ENCODE measurements at places on chromosomes 3 and 15.

GRCh38 chr3:45034612-45035252 lies 8.6 kb downstream of the CLEC3B start:
- DNase-seq: no peak

DNA sequence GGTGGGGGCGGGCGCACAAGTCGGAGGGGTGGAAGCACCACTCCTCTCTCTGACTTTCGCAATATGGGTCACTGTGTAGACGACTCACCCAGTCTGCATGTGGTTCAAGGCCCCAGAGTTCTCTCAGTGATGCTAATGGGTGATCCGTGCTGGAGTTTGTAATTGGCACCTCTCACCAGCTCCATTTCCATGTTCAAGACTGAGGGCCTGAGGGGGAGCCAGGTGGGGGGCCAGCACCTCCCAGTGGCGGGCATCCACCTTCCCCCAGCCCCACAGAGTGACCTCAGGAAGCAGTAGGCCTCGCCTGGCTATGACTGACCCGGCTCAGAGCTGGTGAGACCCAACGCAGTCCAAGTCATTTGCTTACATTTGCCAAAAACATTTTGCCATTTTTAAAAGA lies 230.0 kb upstream of the ST8SIA2 start:
- DNase-seq: no peak

- no peak for DNase-seq
Observed at GRCh38 chr15:57446393-57446792, 70.1 kb downstream of the CGNL1 start.

- no peak for DNase-seq
Observed at GRCh38 chr3:17740721-17741141, 1.7 kb downstream of the TBC1D5 start.

DNA sequence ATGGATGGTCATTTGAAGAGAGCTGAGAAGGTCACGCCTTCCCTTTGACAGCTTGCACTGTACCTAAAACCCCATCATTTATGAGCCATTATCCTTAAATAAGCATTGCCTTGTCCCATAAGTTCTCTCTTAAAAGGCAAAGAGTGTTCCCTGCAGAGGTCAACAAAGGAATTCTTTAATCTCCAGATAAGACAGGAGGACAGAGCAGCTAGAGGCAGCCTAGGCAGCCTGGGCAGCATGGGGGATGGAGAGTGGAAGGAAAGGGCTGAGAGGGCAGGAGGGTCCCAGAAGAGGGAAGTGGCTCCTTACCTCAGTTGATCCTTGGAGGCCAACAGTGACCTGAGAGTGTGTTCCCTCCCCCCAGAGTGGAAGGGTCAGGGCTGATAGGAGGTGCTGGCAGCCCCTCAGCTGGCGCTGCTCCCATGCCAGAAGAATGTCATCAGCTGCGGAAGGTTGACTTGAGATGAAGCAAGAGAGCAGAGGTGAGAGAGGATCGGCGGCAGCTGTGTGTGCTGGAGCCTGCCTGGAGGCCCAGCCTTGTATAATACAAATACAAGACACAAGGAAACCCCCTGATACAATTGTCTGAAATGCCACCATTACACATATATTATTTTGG lies 12.8 kb downstream of the KBTBD13 start:
- DNase-seq: no peak

- no peak for DNase-seq
Observed at GRCh38 chr15:55630858-55631257, 42.7 kb upstream of the PYGO1 start.

GRCh38 chr15:76056931-76057330 lies 2.9 kb upstream of the TMEM266 start:
- DNase-seq: no peak

DNA sequence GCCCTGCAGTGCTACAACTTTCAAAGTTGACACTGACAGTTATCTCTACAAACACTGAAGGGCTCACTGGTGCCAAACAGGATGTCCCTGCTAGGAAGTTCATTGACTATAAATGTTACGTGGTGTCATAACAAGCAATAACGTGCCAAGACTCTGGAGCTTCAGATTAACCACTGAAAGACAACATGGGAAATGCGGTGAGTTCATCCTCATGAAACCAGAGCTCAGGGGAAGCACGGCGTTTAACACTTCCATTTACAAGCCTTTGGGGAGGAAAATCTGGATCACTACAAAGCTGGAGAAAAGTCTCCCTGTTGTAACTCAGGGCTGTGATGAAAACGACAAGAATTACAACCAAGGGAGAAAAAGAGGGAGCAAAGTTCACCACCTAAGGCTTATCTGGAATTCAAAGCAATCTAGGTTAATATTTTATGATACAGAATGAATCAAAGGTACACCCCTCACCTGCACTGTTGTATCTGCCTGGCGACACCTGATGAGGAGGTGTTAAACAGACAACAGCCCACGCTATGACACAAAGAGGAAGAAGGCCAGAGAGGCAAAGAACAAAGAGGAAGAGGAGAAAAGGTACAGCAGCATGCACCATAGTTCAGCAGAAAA lies 27.0 kb downstream of the SHQ1 start:
- DNase-seq: no peak

- no peak for DNase-seq
Observed at GRCh38 chr3:16468336-16469098, 45.0 kb downstream of the RFTN1 start.

DNA sequence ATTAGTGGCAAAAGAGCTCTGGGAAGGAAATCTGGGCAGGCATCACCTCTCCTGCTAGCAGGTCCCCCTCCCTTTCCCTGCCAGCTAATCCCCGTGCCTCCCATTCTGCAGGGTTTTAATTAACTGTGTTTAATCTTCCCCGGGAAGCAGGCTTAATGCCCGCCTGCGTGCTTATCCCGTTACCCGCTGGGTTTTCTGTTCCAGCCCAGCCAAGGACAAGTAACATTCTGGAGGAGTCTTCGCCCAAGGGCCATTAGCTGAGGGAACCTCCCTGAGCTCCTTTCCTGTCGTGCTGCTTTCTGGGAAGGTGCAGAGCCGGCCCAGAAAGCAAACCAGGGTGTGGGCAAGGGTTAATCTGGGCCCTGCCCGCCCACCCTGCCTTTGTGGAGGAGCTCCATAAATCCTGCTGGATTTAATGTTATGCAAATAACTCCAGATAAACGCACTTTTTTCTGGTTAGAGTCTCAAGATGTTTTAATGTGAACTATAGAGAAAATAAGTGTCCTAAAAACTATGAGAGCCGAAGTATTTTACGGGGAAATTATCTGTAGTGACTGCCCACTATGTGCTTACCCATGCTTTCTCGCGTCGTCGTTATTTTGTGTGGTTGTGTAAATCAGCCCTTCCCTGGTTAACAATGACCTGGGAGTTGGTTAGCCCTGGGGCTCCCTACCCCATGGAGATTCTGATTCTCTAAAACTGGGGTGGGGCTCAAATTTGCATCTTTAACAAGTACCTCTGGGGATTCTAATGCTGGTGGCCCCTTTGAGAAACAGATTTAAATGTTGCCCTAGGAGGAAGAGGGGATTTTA lies 25.9 kb downstream of the TRIM71 start:
- DNase-seq: peak; percentile 89

GRCh38 chr3:169344465-169344864 lies 319.0 kb downstream of the MECOM start:
- DNase-seq: no peak

GRCh38 chr3:77467702-77468625 lies 428.1 kb downstream of the ROBO2 start:
- no peak for DNase-seq

DNA sequence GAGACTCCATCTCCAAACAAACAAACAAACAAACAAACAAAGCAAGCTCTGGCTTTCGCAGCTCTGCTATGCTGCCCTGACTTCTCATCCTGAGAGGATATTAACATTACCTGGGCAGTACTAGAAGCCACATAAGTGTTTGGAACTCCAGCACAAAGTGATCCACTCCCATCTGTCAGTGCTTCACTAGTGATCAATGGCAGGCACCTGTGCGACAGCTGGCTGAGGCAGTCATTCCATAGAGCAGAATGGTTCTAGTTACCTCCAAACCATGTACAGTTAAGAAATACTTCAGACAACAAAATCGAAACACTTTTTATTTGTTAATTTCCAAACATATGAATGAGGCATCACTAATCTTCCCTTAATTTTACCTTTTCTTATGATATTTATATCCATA lies 2.8 kb upstream of the MB21D2 start:
- no peak for DNase-seq

DNA sequence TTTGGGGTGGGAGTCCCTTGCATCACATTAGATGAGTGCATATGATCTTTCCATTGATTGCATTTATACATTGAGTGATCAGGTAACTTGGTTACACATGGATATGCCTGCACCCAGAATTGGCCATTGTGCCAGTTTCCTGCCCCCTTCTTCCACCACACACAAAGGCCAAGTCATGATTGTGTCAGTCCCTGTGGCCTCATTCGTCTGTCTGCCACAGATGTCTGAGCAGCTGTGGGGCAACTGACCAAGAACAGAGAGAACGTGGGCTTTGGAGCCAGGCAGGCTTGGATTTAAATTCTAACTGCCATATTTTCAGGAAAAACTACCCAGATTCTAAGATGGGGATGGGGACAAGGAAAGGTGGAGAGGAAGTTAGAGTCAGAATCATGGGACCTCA lies 27.0 kb downstream of the CCNL1 start:
- DNase-seq: no peak

DNA sequence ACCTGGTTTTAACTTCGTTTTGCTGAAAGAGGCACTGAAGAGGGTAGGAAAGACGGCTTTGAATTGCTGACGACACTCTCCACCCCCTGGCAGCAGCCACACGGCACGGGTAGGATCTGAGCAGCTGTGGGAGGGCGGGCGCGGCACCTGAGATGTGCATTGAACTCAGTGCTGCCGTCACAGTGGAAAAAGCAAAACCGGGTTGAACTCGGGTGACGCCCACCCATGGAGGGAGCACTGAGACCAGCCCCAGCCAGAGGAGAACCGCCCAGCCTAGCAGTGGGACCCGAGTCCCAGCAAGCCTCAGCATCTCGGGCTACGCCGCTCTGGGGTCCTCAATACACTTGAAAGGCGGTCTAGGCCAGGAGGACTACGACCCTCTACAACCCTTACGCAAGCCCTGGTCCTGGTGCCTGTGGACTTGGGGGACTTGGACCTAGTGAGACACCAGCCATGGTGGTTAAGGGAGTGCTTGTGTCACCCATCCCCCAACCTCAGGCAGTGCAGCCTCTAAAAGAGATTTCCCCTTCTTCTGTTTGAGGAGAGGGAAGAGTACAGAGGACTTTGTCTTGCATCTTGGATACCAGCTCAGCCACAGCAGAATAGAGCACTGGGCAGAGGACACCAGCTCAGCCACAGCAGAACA lies 50.0 kb upstream of the RPL35A start:
- DNase-seq: peak; percentile 35

GRCh38 chr3:15514663-15515340 lies 6.7 kb downstream of the COLQ start:
- no peak for DNase-seq

- DNase-seq: no peak
Observed at GRCh38 chr3:141859651-141860050, 16.8 kb upstream of the ATP1B3 start.

GRCh38 chr3:48595075-48595525 lies at the start of gene COL7A1:
TSS of gene COL7A1 (minus strand) at chr3:48595329. CDS start at chr3:48595159, 170 bp downstream.
- peak; percentile 68 for DNase-seq

- peak; percentile 30 for DNase-seq
Observed at GRCh38 chr3:197428117-197428801, 127.5 kb downstream of the BDH1 start.

DNA sequence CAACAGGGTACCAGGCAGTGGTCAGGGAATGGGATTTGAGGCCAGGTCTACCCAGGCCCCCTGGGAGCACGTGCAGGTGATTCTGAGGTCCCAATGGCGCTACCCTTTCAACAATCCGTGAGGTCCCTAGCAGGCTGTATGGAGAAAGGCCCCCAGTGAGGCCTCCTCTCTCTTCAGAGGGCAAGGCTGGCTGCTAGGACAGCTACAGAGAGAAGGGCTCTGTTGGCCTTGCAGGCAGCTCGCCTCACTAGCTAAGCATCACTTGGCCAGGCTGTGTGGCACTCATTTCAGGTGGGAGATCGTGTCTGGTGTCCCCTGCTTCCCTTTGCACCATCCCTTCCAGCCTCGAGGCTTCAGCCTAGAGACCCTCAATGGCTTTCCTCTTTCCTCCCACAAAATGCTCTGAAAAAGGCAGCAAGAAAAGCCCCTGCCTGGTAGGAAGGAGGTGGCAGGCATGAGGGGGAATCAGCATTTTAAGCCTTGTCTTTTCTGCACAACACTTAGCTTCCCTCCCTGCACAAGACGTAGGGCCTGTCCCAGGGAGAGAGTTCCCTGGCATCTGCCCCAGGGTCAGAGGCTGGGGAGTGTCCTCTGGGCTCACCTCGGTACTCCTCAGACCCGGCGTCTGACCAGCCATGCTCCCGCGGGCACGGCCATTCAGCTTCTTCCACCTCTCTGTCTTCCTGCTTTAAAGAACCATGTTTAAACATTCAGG lies 111.8 kb downstream of the ASB7 start:
- no peak for DNase-seq

DNA sequence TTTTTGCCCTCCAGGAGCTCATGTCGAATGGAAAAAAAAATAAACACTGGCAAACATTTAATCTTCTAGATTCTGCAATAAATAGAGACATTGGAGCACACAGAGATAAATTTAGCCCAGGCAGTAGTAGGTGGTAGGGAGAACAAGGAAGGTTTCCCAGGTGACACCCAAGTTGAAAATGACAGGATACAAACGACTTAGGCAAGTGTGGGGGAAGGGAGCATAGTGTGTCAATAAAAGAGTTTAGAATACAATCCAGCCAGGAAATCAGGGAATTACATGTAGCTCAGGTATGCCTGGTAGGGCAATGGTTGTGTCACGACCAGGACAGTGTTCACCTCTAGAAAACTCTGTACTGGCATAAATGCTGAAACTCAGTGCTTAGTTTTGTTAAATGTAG lies 364.6 kb upstream of the AGTR1 start:
- peak; percentile 31 for DNase-seq

GRCh38 chr3:188230962-188231361 lies 77.0 kb downstream of the LPP start:
- DNase-seq: no peak

DNA sequence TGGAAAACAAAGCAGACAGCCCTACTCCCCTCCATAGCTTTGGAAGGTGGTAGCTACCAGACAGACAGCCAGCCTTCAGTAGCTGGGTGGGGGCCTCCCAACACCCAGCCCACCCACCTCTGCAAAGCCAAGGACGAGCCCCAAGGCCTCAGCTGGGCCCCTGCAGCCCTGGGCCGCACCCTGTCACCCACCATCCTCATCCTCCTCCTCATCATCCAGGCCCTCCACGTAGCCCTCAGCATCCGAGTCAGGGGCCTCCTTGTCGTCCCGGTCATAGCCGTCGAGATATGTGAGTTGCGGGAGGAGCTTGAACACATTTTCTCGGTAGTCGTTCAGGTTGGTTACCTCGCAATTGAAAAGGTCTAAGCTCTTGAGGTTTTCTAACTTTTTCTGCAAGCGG lies 36.5 kb downstream of the ANP32A start:
- no peak for DNase-seq

- peak; percentile 90 for DNase-seq
Observed at GRCh38 chr15:53197426-53197839, 407.3 kb upstream of the ONECUT1 start.

GRCh38 chr3:189551007-189551406 lies 80.2 kb upstream of the TP63 start:
- no peak for DNase-seq
